ENCODE measurements at places on chromosomes 1 and 21.

- DNase-seq, result no peak
Observed at GRCh38 chr1:18304151-18304869, 176.4 kb upstream of the KLHDC7A start.

GRCh38 chr1:93669369-93669768, 12.3 kb downstream of the BCAR3 start:
- DNase-seq, result no peak

GRCh38 chr1:209162651-209163050, 420.9 kb upstream of the CAMK1G start:
- no peak for DNase-seq

GRCh38 chr1:178609015-178609414, 96.1 kb downstream of the TEX35 start:
- DNase-seq, result no peak

DNA sequence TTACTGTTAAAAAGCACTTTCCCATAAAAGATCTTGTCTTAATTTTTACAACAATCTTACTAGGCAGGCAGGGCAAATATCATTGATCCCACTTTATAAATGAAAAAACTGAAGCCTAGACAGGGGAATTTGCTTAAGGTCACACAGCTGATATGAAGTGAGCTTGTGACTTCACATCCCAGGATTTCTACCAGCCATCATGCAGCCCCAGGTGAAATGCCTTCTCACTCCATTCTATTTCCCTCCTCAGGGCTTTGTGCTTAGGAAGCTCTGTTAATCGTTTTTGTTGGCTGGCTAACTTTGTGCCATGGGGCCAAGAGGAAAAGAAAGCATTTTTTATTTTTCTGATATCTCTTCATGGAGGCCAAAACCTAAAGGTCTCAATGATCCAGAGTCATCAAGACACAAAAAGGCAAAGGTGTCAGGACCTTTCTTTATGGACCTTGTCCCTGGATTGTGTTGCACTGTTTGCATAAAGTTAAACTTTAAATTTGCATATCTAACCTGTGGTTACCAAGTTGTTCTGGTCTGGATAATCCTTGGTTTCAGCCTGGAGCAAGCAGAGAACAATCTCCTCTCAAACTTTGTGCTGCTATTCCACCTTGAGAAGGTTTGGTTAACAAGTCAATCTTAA, 44.8 kb upstream of the ZNF326 start:
- no peak for DNase-seq

DNA sequence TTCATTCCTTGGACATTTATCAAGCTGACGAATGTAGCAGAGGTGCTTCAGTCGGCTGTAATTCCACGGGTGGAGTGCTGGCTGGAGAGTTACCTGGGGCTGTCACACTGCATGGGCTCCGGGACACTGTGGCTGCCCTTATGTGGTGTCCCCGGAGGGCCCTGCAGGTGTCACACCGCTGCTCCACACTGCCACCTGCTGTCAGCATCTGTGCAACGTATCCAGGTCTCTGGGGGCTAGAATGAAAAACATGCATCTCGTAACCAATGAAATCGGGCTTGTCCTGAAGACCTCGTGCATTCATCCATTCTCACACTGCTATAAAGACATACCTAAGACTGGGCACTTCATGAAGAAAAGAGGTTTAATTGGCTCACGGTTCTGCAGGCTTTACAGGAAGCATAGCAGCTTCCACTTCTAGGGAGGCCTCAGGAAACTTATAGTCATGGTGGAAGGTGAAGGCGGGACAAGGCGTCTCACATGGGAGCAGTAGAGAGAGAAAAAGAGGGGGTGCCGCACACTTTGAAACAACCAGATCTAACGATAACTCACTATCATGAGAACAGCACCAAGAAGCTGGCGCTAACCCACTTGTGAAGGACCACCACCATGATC, 46.7 kb upstream of the PCBP3 start:
- DNase-seq, result peak; percentile 86

- no peak for DNase-seq
Observed at GRCh38 chr1:152367436-152367835, 7.6 kb upstream of the FLG2 start.

GRCh38 chr1:36965275-36966159, 68.8 kb downstream of the GRIK3 start:
- DNase-seq, result no peak

DNA sequence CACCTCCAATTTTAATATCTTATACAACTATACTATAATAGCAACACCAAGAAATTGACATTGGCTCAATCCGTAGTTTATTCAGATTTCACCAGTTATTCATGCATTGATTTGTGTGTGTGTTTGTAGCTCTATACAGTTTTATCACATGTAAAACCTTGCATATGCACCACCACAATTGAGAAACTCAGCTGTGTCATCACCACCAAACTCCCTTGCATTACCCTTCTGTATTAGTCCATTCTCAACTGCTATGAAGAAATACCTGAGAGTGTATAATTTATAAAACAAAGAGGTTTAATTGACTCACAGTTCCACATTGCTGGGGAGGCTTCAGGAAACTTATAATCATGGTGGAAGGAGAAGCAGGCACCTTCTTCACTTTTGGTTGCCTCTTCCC, 162.1 kb downstream of the PATJ start:
- DNase-seq, result no peak

DNA sequence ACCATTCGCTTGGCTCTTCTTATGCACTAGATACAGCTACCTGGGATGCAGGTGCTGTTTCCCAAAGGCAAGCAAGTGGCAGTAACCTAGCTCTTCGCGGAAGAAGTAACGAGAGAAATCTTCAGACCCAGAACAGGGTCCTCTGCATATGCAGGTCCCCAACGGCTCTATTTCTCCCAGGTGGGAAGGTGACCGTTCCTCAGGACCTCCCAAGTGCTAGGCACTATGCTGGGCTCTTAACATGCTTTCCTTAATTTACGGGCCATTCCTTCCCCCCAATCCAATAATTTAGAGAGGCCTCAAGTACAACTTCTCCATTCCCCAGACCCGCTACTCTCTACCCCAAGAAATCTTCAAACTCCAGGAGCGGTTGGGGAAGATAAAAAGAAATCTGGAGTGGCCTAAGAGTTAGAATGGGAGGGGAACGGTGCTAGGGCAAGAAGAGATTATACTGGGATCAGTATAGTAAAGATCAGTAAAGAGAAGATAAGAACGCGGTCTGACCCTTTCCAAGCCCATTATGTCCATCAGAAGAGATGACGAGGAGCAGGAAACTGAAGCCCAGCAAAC, 410 bp downstream of the TXNDC12 start:
- DNase-seq, result no peak

GRCh38 chr1:176051902-176052518, 155.1 kb downstream of the COP1 start:
- no peak for DNase-seq

GRCh38 chr1:48793863-48794262, 17.2 kb upstream of the BEND5 start:
- no peak for DNase-seq

- no peak for DNase-seq
Observed at GRCh38 chr21:35619184-35619583, 441.1 kb downstream of the SETD4 start.

DNA sequence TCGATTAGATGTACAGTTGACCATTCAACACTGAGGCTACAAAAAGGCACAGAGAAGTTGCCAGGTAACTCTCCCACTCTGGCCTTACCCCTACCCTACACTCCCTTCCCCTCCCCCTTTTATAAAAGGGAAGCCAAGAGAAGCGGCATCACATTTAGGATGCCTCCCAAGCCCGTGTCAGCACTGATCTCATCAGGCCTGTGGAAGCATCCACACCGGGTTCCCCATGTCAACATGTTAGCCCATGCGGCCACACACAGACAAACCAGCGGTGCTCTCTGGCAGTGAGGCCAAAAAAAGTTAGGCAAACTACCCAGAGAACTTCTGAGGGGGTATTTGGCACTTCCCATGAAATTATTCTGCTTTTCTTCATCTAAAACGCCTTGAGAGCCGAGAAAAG, 29.9 kb downstream of the BCAR3 start:
- DNase-seq, result no peak

DNA sequence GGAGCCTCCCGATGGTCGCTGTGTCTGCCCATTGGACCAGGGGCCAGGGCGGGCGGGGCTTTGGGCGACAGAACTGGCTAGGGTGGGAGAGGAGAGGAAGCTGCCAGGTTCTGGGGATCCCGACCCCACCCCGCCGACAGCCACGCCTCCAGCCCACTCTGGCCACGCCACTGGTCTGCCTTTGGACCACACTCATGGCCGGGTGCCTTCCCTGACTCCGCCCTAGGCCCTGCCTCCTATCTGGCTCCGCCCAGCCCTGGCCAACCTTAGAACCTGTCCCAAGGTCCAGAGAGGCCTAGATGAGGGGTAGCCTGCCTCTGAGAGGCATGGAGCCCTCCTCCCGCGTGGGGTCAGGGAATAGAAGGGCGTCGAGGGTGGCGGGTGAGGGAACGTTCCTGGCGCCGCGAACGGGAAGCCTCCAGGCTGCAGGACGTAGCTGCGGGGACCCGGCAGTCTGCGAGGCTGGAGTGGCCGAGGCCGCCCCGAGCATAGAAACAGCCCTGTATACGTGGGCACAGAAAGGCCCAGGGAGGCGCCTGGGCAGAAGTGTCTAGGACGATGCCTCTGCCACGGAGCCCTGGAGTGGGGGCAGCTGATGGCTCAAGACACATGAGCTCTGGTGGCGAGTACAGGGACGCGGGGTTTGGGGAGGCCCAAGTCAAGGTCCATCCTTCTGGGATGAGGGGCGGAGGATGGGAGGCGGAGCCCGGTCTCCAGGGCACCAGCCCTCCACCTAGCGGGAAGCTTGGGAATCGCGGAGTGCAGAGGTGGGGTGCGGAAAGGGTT, 11.5 kb upstream of the COL16A1 start:
- DNase-seq, result peak; percentile 14

GRCh38 chr1:83970114-83970513, 28.8 kb downstream of the TTLL7 start:
- DNase-seq, result no peak

DNA sequence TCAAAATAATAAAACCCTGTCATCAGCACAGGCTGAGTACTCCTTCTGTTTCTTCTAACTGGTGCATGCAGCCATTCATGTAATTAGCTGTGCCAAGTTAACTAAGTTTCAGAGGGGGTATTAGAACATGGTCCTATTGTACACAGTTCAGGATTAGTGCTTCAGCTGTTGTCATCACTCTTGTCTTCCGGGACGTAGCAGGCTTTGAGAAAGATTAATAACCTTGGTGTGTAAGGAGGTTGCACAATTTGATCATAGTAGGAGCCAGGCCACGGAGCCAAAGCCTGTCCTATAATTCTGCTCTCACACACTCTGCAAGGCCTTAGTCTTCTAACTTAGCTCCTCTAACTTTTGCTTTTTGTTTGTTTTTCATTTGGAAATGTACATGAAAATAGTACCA, 44.7 kb downstream of the PTGFRN start:
- no peak for DNase-seq

- no peak for DNase-seq
Observed at GRCh38 chr1:184036517-184036949, 995 bp downstream of the COLGALT2 start.

DNA sequence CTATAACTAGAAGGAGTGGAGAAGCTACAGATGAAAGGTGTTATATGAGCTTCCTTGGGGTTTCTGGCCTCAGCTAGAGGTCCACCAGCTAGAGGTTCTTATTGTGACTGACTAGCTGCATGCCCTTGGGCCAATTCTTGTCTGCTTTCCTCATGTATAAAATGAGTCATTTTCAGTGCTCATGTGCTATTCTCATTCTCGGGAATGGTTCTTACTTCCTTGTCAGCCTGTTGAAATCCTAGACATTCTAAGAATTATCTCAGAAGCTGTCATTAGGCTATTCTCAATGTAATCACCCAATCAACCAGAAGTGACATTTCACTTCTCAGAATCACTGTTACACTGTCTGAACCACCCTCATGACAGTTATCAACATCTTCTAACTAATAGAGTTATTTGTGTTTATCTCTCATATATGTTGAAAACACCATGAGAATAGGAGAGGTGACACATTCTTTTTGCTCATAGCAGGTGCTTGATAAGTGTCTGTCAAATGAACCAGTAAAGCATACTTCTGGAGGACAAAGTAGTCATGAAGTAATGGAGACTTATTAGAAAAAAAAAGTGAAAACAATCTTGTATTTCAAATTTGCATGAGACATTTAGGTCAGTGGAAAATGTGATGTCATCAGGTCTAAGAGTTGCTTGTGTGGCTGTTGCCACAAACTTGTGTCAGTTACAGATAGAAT, 122.8 kb upstream of the IVNS1ABP start:
- no peak for DNase-seq

- DNase-seq, result no peak
Observed at GRCh38 chr1:227996187-227996950, 10.4 kb upstream of the WNT3A start.

- no peak for DNase-seq
Observed at GRCh38 chr1:6512908-6513280, 21.4 kb upstream of the PLEKHG5 start.

GRCh38 chr1:54163573-54163972, 10.8 kb upstream of the CDCP2 start:
- no peak for DNase-seq

- no peak for DNase-seq
Observed at GRCh38 chr1:155339515-155340097, 18.9 kb downstream of the RUSC1 start.

GRCh38 chr21:23644768-23645167, 1962.5 kb downstream of the MRPL39 start:
- no peak for DNase-seq

DNA sequence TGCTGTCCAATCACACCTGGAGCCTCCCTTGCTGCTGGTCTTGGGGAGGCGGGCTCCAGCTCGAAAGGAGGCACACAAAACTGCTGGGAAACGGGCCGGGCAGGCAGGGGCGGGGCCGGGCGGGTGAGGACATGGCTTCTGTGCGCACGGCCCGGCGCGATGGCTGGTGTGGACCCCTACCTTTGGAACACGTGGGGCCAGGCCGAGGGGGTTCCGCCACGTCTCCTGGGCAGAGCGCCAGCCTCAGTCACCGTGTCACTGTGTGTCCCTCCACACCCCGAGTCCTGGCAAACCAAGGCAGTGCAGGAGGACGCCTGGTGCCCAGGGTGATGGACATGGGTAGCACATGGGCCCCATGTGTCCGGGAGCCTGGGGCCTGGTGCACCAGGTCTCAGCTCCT, 42.0 kb upstream of the ADARB1 start:
- DNase-seq, result no peak

GRCh38 chr1:63901094-63901493, 127.3 kb downstream of the ROR1 start:
- DNase-seq, result no peak

GRCh38 chr1:230150615-230151014, 83.6 kb downstream of the GALNT2 start:
- DNase-seq, result no peak

- DNase-seq, result no peak
Observed at GRCh38 chr1:201545851-201546492, 7.0 kb downstream of the NAV1 start.

Data from activated gamma-delta T cell treated with Interleukin-2 at 50 U/mL for 16 hours (primary cell).